ENCODE measurements at places on chromosomes 7 and 10.

DNA sequence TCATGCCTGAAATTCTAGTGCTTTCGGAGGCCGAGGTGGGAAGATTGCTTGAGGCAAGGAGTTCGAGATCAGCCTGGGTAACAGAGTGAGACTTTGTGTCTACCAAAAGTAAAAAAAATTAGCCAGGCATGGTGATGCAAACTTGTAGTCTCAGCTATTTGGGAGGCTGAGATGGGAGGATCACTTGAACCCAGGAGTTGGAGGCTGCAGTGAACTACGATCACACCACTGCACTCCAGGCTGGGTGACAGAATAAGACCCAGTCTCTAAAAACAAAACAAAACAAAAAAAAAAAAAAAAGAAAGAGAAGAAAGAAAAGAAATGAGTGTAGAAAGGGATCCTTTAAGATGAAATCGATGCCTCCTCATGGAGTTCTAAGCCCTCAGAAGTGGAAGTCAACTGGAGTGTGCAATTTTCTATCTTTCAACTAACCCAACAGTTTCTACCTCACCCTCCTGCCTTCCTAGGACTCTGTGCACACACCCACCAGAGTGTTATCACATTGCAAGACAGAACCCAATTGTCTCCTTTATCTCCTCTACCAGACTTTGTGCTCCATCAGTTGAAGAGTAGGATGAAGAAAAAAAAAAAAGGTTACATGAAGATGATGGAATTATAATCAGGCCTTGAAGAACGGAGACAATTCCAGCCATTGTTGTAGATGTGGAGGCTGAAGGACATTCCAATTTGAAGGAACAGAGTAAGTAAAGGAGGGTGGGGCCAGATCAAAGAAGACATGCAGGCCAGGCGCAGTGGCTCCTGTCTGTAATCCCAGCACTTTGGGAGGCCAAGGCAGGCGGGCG is 26.9 kb downstream of the NYAP1 start:
- no peak for DNase-seq

DNA sequence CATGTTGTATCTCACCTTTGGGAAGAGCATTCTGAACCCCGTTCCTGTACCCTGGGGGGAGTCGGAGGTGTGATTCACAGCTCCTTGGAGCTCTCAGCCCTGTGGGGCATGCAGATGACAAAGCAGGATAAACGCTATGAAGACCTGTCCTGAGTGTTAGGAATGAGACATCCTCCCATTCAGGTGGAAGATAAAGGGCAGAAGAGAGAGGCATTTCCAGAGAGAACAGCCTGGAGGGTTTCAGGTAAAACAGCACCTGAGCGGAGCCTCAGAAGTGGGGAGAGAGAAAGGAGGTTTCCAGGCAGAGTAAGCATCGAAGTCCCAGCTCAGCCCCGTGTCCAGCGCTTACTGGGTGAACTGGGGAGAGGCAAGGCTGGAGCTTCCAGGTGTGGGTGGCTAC is 288.9 kb downstream of the KLF6 start:
- DNase-seq, result no peak

DNA sequence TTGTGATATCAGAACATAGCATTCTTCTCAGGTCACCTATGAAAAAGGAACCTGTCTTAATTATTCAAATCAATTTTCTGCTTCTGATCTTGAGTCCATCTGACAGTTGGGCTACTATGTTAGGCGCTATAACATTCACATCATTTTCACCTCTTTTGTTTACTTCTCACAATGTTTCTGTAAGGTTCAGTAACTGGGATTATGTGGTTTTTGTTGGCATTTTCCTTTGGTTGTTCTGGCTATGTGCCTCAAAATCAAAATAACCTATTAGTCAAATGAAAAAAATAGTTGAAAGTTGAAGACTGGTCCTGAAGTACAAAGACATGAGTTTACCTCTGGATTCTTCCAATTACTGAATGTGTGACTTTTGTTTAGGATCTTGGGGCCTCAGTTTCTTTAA is 221.3 kb upstream of the SMIM30 start:
- no peak for DNase-seq

GRCh38 chr10:99537989-99538917 is 5.5 kb downstream of the NKX2-3 start:
- DNase-seq, result no peak

GRCh38 chr10:91460681-91461080 is 50.5 kb downstream of the HECTD2 start:
- DNase-seq, result no peak

- no peak for DNase-seq
These were observed 10.7 kb upstream of the POT1 start for GRCh38 chr7:124940306-124940705.

- no peak for DNase-seq
These were observed 14.8 kb upstream of the FHIP2A start for GRCh38 chr10:114806562-114807391.

DNA sequence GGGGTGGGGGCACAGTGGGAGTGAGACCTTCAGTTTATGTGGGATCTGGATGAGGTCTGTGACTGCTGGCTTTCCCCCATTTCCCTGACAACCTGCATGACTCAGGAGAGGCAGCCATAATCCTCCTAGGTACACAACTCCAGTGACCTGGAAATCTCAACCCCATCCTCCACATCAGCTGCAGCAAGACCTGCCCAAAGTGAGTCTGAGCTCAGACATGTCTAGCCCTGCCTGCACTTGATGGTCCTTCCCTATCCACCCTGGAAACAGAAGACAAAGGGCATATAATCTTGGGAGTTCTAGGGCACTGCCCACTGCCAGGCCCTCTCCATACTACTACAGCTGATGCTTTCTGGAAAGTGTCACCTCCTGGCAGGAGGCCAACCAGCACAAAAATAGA is 75.6 kb downstream of the GRM8 start:
- DNase-seq, result no peak

DNA sequence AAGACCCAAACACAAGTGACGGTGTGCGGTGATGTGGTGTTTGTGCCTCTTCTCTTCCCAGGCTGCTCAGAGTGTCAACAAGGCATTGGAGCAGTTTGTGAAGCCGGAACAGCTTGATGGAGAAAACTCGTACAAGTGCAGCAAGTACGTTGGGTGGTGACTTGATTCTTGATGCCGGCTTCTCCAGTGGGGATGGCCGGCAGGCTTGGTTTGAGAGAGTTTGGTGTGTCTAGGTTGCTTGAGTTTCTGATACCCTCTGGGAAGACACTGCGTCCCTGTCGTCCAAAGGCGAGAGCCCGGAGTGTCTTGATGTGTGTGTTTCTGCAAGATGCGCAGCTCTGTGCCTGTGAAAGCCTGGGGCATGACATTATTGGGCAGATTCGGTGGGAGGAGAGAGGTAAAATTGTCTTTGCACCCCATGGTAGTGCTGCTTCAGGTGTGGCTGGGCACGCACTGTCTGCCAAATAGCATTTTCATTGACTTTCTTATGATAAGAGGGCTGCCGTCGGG is 111.8 kb downstream of the ANKRD61 start:
- no peak for DNase-seq

- DNase-seq, result no peak
These were observed 85.3 kb upstream of the RPA3 start for GRCh38 chr7:7803715-7804178.

- no peak for DNase-seq
These were observed 151.5 kb downstream of the JAZF1 start for GRCh38 chr7:28029051-28029450.

- DNase-seq, result no peak
These were observed 99.2 kb downstream of the PDGFA start for GRCh38 chr7:420142-421093.

DNA sequence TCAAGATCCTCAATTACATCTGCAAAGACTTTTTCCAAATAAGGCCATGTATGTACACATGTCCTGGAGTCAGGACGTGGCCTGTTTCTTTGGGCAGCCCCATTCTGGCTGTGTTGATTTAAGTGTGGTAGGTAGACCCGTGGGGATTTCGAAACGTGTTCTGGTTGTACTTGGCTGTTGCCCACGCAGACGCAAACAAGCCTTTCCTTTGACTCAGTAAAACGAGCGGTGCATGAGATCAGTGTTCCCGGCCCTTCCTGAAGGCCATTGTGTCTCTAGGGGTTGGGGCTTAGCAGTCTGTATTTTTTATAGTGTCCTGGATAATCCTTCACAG is 64.8 kb upstream of the DNAJB6 start:
- no peak for DNase-seq

- DNase-seq, result no peak
These were observed 25.1 kb upstream of the SVOPL start for GRCh38 chr7:138726288-138726687.

DNA sequence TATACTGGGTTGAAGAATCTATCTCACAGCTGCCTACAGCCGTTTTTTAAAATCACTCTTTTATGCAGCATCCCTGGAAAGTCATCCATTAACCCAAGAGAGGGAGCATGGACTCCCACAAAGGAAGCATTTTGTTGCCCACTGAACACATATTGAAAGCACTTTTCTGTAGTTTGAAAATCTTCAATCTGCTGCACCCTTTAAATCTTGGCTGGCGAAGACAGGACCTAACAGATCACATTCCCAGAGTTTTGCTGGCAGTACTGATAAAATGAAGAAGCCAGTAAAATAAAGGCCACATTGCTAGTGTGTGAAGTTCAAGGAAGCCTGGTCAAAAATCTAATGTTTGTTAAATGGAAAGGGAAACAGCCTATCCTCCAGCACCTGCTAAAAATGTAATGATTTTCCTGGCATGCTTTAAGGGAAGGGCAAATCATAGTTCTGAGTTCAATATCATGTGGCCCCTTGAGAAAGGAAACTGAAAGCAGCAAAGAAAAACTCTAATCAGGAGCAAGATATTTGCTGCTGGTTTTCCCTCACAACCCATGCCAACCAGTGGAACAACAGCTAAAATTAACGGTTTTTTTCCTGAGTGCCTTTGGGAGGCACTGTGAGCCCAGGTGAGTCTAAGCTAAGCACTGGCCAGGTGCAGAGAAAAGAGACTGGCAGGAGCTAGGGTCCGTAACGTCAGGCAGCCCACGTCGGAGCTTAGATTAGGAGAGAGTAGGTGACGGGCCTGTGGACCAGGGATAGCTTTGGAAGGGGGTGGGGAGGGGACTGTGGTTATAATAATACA is 97.9 kb upstream of the PALS2 start:
- DNase-seq, result no peak

GRCh38 chr7:124074007-124074406 is 41.1 kb upstream of the TMEM229A start:
- no peak for DNase-seq

DNA sequence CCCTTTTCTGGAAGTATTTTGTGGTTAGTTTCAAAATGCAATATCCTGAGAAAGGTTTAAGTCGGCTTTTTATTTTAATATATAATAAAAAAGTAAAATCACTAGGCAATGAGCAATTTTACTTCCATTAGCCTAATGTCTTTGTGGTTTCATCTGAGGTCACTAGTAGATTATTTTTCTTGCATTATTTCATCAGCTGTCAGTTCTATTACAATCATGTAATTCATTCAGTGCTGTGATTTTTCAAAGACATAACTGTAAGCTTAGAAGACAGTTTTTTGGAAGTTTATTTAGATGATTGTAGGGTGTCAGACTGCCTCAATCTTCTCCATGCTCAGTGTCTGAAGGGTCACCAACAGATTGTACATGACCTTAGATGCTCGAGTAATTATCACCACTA is 568.0 kb upstream of the GALNT17 start:
- DNase-seq, result no peak

DNA sequence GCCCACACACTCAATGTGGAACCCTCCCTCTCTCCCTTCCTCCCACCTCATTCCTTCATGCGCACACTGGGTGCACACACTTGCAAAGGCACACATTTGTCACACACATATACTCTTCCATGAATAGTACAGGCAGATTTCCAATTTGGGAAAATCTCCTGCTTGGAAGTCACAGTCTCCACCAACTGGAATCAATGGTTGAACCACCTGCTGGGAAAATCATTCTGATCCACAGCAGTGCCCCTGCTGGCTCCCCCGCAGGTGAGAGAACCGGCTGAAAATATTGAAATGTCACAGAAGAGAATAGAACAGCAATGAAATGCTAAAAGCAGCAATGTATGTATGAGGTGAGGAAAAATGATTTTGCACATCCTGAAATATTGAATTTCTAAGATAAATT is 232.7 kb downstream of the ADAM12 start:
- DNase-seq, result no peak

DNA sequence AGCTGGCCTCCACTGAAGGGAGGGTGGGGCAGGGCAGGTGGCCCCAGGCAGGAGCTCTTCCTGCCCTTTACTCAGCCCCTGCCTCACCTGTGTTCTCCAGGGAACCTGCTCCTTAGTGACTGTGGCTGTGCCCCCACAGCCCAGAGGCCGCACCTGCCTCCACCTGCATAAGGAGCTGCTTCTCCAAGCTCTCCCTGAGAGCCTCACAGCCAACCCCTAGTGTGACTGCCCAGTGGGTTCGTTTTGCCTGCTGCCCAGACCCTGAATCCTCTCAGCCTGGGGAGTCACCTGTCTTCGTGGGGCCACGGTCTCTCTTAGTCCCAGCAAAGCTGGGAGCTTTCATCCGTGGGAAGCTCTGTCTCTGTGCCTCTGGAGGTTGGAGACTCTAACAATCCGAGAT is 94.4 kb downstream of the GLRX3 start:
- no peak for DNase-seq

- no peak for DNase-seq
These were observed 309.7 kb upstream of the NFE2L3 start for GRCh38 chr7:25842201-25842733.

DNA sequence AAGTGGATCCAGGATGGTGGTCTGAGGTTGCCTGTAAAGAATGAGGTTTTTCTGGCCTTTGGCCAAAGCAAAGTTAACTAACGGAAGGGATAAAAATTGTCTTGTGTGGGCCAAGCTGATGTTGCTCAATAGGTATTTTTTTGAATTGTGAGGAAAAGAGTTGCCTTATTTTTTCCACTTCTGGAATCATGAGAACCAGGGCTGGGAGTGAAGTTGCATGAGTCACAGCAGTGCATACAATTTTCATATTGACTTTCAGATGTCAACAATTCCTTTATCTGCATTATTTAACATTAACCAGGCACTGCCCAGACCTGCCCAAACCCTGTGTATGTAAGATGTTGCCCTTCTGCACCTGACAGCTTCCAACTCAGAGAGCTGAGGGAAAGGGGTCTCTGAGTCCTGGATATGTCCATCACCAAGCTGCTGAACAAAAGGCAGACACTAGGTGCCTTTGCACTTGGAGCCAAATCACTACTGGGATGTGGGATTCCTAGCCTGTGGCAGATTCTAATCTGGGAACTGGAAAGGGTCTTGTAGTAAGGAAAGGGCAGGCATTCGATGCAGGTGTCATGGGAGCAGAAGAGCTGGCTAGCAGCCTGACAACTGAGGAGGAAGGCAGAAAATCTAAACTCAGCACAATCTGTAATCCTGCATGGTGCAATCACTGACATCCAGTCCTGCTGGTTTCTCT is 52.3 kb upstream of the SLC35B4 start:
- no peak for DNase-seq

GRCh38 chr7:156096771-156097538 is 284.7 kb upstream of the SHH start:
- DNase-seq, result no peak

GRCh38 chr10:132392811-132393694 is 3.9 kb upstream of the PWWP2B start:
- no peak for DNase-seq

Data from keratinocyte (primary cell).